Activated CD8-positive, alpha-beta memory T cell treated with anti-CD3 and anti-CD28 coated beads, Interleukin-2, amount 50 U/mL, for 48 hours (primary cell): ENCODE measurements at places on chromosomes 5 and 9.

GRCh38 chr9:35954942-35955546 is 2.9 kb downstream of the OR2S2 start:
- no peak for DNase-seq

GRCh38 chr5:126852091-126852571 is 75.2 kb downstream of the LMNB1 start:
- no peak for DNase-seq

DNA sequence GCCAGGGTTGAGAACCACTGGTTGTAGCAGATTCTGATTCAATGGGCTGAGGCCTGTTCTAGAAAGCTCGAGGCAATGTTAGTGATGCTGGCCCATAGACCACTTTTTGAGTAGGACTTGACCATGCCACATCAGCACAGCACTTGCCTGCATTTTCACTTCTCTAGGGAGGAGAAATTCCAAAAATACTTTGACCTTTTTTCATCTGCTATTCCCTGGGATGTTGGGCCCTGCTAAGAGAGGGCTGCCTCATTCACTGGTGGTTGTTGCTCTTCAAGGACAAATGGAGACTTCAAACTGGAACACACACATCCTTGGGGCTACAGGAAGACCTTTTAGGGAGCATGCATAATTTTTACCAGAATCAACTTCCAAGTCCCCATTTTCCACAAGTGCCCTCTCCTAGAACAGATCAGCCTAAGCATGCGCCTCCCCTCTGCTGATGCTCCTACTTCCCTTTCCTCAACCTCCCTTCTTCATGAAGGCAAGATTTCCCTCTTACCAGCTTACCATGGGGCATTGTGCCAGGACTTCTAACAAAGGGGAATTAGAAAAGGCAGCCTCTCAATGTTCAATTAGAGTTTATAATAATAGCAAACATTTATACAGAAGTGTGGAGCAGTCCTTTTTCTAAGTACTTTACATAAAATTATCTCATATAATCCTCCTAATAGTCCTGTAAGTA is 12.7 kb upstream of the TGFBI start:
- no peak for DNase-seq

GRCh38 chr5:143055596-143056338 is 285.6 kb downstream of the ARHGAP26 start:
- DNase-seq = no peak

DNA sequence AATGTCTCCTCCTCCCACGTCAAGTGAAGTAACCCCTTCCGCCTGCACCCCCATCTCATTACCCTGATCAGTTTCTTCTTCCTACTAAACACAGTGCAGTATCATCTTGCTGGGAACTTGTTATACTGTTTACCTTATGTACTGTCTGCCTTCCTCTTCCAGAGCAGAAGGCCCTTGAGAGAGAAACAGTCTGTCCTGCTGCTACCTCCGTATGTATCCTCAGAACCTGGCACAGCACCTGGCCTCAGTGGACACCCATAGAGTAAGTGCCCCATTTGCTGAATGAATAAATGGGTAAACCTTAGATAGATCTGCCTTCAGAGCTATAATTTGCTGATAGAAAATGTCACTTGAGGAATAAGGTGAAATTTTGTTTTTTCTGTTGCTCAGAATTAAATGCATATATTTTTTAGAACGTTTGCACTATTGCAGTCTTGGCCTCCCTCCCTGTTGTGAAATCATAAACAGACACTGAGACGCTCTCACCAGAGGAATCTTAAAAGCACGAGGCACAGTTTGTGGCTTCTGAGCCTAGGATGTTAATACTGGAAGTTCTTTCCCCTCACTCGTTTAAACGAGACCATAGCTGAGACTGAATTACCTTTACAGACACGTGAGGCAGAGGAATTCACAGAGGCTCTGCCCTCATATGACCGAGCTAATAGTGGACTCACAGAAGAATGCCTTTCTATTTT is 223.1 kb upstream of the DAP start:
- no peak for DNase-seq

DNA sequence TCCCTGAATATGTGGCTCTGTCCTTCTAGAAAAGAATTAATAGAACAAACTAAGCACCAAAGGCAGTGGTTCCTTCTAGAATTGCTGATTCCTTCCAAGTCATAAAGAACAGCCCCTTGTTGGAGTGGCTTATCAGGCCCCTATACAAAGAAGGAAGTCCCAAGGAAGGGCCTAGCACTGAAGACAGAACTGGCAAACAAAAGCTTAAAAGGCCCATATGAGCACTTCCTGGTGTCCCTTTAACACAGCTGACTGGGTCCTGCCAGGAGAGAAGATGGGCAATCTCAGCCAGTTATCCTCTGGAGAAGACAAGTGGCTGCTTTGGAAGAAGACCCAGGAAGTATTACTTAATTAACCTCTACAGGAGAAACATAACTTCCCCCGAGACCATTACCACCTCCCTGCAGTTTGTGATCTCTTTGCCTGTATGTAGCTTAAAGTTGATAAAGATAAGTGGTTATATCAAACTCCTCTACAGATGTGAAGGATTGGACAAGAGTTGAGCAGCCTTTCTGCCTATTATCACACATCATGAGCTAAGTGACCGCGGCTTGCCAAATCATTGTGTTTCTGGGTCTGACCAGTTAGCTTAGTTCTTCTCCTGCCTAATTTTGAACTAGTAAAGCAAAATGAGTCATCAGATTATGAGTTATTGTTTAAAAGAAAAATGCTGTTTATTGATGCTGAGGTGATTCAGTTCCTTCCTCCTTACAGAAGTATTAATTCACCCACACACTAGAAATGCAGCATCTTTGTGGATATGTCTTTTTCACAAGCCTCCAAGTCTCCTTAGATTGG is 13.3 kb upstream of the STING1 start:
- DNase-seq = no peak

DNA sequence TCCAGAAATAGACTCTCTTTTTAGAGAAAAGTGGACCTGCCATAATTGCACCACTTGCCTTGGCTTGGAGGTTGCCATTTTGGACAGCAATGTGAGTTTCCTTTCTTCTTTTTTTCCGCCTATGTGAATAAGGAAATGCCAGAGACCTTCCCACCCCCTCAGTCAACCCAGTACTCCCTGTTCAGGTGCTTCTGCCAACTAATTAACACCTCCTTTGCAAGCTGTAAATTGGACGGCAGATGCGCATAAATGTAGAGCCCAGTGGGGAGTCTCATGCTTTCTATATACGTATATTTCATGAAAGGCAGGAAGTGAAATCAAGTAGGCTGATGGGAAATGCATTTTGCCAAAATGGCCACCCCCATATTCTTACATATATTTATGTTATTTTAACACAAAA is 269.8 kb upstream of the RFX3 start:
- no peak for DNase-seq

DNA sequence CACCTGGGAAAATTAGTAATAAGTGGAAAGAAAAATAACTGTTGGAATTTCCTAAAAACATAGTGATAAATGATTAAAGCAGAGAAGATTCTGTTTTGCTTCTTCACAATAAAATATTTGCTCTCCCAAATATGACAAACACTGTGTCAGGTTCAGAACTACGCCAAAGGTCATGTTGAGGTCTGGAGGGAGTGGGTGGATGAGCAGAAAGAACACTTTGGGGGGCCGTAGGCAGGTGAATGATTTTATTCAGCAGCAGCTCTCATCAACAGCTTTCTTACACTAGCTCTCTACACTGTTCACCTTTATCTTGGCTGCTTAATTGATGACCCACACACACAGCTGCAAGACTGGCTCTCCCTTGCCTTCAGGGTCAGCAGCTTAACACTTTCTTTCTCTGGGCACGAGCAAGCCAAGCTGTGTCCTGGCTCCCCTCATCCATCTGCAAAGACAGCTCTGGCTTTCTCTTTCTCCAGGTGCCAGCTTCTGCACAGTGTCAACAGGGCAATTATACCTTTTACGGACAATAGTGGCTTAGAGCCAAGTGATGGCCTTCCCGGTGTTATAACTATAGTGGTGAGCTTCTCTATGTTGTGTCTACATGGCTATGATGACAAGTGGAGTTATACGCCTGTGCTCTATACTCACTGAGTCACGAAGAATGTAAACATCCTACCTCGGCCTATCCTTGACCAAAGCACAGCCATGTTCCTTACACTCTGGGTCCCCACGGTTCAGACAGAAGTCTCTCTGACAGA is 18.9 kb upstream of the GPX8 start:
- no peak for DNase-seq

DNA sequence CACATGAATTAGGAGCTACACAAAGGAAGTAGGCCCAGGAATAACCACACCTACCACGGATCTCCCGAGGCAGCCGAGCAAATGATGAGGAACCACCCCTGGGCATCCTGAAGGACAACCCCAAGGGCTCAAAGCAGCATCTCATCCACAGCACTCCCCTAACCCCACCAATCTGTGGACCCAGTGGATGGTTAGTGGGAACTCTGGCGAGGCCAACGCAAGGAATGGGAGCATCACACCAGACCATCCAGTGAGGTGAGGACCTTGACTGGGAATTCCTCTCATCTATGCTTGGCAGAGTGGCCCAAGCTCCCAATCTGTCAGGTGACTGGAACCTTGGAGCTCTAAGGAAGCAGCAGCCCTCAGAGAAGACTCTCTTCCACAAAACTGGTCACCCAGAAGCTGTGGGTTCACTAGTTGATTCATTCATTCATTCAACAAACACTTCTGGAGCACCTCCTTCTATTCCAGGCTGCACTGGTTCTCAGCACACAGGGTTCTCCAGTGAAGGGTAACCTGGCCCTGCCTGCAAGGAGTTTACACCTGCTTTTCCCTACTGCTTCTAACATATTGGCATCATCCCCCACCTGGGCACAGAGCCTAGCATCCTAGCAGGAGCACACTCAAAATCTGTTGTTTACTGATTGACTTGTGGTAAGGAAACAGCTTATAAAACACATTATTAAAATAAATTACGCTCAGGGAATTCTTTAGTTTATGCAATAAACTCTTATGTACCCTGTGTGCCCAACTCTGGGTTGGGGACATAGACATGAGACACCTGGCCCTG is 4.9 kb downstream of the ACSL6 start:
- no peak for DNase-seq

GRCh38 chr9:121711797-121712196 is 60.4 kb downstream of the DAB2IP start:
- no peak for DNase-seq

- DNase-seq = no peak
Measured at GRCh38 chr5:103444333-103445038, 118.1 kb downstream of the NUDT12 start.

DNA sequence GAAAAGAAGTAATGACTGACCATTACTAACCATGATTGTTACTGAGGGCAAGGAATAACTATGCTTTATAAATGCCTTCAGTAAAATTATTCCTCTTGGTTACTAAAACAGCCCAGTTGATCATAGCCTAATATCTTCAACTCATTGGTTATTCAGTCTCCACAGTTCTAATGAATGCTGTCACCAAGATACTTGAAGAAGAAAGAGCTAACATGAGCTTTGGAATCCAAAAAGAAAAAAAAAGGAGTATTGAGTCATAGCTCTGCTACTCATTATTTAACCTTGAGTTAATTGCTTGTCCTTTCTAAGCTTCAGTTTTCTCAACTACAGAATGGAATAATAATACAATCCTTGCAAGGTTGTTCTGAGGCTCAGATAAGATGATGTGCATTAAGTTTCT is 187.7 kb downstream of the BRINP1 start:
- no peak for DNase-seq

DNA sequence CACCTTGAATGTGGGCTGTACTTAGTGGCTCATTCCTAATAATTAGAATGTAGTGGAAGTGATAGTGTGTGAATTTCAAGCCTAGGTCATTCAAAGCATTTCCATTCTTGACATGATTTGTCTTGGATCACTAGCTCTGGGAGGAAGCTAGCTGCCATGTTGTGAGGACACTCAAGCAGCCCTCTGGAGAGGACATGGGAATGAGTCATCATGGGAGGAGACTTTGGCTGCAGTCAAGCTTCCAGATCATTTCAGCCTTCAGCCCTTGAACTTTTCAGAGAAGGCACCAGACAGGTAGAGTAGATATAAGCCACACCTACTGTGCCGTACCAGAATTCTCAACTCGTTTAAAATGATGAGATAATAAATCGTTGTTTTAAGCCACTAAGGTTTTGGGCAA is 506.9 kb downstream of the ZNF608 start:
- no peak for DNase-seq

- peak; percentile 82 for DNase-seq
Measured at GRCh38 chr5:1479581-1480188, 34.4 kb upstream of the SLC6A3 start.

DNA sequence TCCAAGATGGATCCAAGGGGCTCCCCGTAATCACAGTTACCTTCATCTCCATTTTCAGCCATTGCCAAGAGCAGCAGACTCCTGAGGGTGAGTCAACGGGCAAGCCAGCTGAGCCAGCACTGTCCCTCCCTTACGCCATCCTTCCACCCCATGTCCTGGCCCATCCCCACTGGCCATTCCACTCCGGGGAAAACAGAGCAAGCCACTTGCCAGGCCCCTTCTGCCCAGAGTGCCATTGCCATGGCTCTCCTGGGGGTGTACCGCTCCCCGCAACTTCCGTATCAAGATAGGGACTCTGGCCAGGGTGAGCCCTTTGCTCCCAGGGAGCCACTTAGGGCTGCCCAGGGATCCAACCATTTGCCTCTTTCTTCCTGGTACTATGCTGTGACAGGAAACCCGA is 48.9 kb upstream of the CDKN2AIPNL start:
- no peak for DNase-seq

DNA sequence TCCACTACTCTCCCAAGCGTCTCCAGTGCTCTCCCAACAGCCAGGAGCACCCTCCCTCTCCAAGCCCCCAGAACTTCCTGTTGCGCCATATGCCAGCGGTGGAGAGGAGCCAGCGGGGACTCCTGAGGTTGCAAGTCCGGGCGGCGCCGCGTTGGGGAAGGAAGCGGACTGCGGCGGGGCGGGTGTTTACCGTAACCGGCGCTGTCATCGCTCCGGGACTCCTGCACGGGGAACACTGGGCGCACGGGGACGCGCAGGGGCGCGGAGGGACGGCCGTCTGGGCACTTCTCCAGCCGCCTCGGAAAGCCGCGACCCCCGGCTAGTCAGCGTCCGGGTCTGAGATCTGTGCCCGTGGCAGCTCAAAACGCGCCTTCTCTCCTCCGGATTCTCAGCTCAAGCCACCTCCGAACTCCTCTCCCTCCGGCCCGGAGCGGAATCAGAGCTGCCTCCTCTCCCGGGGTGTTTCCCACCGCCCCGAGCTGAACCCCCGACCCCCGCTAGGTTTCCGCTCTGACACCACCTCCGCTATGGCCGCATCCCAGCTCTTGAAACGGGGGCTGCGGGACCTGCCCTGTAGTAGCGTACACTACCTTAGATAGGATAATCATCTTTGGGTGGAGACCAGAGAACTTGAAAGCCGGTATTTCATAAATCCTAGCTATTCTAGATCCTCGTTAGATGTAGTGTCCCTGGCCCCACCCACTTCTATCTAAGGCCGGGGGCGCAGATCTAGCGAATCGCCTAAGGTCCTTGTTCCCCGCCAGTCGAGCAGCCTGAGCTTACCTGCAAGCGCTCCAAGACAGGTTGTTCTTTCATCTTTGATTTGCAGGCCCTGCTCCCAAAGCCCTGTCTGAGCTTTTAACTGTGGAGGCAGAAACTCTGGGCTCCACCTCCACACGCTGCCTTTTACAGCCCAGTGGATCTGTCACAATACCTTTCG is at the start of gene TRPM6:
Gene TRPM6, minus strand, starts transcription at position 881 of the 940 bp plus-strand sequence. Its CDS starts 65 bp downstream, at position 816.
- DNase-seq = peak; percentile 78

- no peak for DNase-seq
Measured at GRCh38 chr9:37788332-37788731, 3.5 kb upstream of the EXOSC3 start.

GRCh38 chr9:69382135-69382534 is 57.1 kb downstream of the ENTREP1 start:
- no peak for DNase-seq
